ENCODE measurements at places on chromosomes 5 and 9.

- DNase-seq = no peak
Measured at GRCh38 chr5:13217636-13218035, 726.9 kb downstream of the DNAH5 start.

- no peak for DNase-seq
Measured at GRCh38 chr9:107738789-107739188, 249.2 kb upstream of the KLF4 start.

DNA sequence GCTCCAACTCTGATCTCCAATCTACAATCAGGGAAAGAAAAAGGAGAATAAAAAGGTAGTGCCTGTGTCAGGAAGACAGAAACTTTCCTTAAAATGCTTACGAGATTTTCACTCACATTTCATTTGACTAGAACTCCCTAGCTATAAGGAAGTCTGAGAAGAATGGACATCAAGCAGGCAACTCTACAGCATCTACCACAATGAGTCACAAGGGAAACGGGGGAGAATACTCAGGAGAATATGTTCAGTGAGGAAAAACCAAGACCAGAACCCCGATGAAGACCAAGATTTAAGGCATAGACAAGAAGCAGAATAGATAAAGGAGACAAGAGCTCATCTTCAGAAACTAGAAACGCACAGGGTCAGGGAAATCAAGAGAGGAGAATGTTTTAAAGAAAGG lies 9.0 kb upstream of the SETD9 start:
- DNase-seq = no peak

DNA sequence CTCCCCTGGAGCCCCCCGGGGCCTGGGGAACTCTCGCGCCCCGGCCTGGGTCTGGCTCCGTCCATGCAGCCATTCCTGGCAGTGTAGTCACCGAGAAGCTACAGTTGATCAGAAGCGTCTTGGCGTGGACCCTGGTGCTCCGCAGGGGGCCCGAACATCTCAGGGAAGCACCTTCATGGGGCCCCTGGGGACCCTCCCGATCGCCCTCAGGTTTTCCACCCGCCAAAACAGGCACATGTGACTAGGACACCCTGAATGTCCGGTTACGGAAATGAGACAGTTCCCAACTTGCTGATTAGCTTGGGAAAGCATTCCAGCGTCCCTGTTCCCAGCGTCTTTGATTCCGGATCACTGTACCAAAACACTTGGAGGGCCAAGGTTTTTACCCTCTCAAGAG lies 472 bp downstream of the FBXO4 start:
- no peak for DNase-seq

DNA sequence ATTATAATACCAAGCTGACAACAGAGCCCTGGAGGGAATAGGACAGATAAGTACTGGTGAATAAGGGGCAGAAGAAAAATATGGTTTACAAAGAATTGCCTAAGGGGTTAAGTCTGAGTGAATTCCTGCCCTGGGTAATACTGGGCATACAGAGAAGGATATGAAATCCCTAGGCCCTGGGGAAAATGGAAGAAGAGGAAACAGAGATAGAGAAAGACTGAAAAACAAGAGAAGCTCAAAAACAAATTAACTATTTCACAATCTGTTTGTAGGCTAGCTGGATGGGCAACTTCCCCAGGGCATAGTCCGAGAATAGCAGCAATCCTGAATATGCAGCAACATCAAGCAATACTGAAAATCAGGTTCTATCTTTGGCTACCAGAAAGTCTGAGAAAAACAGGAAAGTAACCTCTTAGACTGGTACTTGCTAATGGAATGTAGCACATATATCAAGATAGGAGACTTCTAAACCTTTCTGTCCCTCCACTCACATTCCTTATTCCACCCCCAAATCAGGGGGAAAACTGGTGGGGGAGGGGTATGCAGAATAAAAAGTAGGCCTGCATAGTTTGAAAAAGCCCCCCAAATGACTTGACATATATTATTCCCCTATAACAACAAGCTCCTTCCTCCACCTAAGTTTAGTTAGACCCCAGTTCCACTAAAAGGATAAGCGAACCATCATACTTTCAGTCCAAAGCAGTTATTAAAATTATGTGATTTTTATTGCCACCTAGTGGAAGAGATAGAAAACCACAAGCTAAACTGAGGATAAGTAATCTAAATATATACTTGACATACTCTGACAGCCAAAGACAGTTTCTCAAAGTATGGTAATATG lies 20.6 kb downstream of the SLC38A9 start:
- DNase-seq = no peak

GRCh38 chr5:177109810-177110209 lies 23.1 kb downstream of the FGFR4 start:
- DNase-seq = no peak

DNA sequence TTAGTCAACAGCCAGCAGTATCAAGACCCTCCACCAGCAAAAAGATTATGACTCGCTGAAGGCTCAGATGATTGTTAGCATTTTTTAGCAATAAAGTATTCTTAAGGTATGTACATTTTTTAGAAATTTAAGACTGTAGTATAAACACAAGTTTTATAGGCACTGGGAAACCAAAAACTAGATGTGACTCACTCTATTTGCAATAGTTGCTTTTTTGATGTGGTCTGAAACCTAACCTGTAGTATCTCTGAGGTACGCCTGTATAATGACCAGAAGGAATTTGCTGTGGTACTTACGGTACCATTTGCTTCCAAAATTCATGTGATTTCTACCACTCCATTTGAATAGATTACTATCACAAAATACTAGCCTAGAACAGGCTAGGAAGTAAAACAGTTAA lies 60.8 kb downstream of the WDR41 start:
- no peak for DNase-seq
